Left lung (tissue), 14 donors: ENCODE measurements at places on chromosomes 13 and 19. TPM values are rescaled to one million over a fixed set of nuclear protein-coding genes. Genes with fewer than 3 reads are reported as not detected.

- no peak for DNase-seq
Observed at GRCh38 chr19:50500753-50501151, 10.2 kb downstream of the JOSD2 start.

Gene SWSAP1
- polyA plus RNA-seq: 2.7 TPM

DNA sequence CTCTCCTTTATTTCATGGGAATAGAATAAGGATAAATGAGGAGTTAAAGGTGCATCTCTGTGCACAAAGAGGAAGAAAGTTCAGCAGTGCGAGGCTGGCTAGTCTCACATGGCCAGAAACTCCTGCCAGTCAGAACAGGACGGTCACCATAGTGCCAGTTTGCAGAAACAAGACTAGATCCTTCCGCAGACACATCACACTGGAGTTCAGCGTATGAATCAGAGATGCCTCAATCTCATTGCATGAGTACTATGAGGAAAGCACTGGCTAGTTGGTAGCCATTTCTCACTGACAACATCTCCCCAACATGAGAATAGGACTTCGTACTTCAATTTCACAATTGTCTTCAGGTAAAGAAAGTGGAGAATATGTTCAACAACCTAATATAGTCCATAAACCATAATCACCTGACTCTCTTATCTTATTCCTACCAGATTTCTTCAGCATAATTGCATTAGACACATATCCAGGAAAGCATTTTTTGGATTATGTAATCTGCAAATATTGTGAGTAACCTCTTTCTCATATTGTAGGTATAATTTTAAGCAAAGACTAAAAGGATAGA, 34.9 kb downstream of the RXFP2 start:
- no peak for DNase-seq

- DNase-seq: no peak
Observed at GRCh38 chr19:58351558-58351878, 1.8 kb downstream of the A1BG start.

DNA sequence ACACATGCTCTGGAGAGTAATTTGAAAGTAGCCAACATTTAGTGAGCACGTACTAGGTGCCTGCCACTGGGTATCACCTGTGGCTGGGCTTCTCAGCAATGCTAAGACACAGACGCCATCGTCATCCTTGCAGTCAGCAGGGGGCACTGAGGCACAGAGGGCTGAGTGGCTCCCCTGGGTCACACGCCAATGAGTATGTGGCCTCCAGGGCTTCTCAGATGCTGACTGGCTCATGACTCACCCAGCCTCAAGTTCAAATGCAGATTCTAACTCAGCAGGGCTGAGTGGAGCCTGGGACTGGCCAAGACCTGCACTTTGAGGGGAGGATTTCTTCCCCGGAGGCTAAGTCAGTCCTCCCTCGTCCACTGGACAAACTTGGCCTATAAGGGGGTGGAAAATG, 115.1 kb upstream of the CACNA1A start:
- DNase-seq: no peak

Gene S1PR5
- polyA plus RNA-seq: 0.86 TPM

GRCh38 chr13:51044023-51044665, 66.9 kb downstream of the C13orf42 start:
- DNase-seq: no peak

GRCh38 chr19:1327125-1327524, 41.5 kb downstream of the EFNA2 start:
- DNase-seq: no peak

GRCh38 chr13:104750377-104750776, 1684.2 kb upstream of the SLC10A2 start:
- no peak for DNase-seq

Gene PLK5
- 0.18 TPM for polyA plus RNA-seq

Gene AKAP11
- 41.6 TPM for polyA plus RNA-seq

Gene MIA
- 3.6 TPM for polyA plus RNA-seq

GRCh38 chr13:113967729-113968462, 6.0 kb downstream of the C13orf46 start:
- DNase-seq: peak; percentile 22

- DNase-seq: no peak
Observed at GRCh38 chr13:111131048-111131447, 15.9 kb downstream of the ARHGEF7 start.

Gene ADGRE1
- 0.24 TPM for polyA plus RNA-seq

Gene SHD
- polyA plus RNA-seq: 0.21 TPM
